ENCODE measurements at places on chromosomes 2 and 18. TPM values are rescaled to one million over a fixed set of nuclear protein-coding genes. Genes with fewer than 3 reads are reported as not detected.

GRCh38 chr2:36446294-36446693, 90.7 kb downstream of the CRIM1 start:
- H3K27ac ChIP-seq = no peak overlapping the region
- no peak for DNase-seq
- no peaks in the 10 kb centered on the region for H3K27me3 ChIP-seq
- H3K36me3 ChIP-seq = peaks cover 17% of the 10 kb centered on the region
- no peak overlapping the region for H3K4me3 ChIP-seq

- no peak overlapping the region for H3K4me3 ChIP-seq
- no peak for DNase-seq
- H3K27ac ChIP-seq = no peak overlapping the region
- no peaks in the 10 kb centered on the region for H3K36me3 ChIP-seq
- peaks cover 1% of the 10 kb centered on the region for H3K27me3 ChIP-seq
- no peaks in the 10 kb centered on the region for H3K4me1 ChIP-seq
These were observed 106.2 kb downstream of the TSHZ1 start for GRCh38 chr18:75316826-75317225.

The PJVK gene
- total RNA-seq = 3.2 TPM

GRCh38 chr18:52325997-52326396, 14.0 kb upstream of the DCC start:
- H3K4me3 ChIP-seq = no peak overlapping the region
- H3K4me1 ChIP-seq = no peaks in the 10 kb centered on the region
- H3K36me3 ChIP-seq = no peaks in the 10 kb centered on the region
- DNase-seq = no peak

- DNase-seq = no peak
- H3K36me3 ChIP-seq = no peaks in the 10 kb centered on the region
These were observed 13.2 kb upstream of the DES start for GRCh38 chr2:219404954-219405353.

The TRABD2A gene
- 56.3 TPM for total RNA-seq

- H3K36me3 ChIP-seq = peaks cover 12% of the 10 kb centered on the region
- no peaks in the 10 kb centered on the region for H3K27me3 ChIP-seq
- peaks cover 32% of the 10 kb centered on the region for H3K4me1 ChIP-seq
- H3K27ac ChIP-seq = no peak overlapping the region
- no peak overlapping the region for H3K4me3 ChIP-seq
These were observed 56.0 kb downstream of the KLF7 start for GRCh38 chr2:207109768-207110167.

DNA sequence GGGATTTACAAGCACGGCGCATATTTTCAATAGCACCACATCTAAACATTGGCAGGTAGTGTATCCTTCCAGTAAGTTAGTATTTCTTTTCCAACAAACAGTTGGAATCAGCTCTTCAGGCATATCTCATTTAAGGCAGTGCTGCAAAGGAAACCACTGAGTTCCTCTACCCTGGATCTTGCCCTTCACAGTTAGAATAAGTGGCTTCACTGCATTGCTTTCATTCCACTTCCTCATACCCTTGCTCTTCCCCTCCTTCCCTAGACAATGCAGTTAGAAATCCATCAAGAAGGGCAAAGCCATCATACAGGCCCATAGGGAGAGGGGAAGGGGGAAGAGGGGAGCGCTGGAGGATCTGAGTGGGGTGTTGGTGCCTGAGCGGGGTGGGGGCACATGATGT, 173.7 kb downstream of the FBXO15 start:
- no peak overlapping the region for H3K27ac ChIP-seq
- H3K27me3 ChIP-seq = peaks cover 6% of the 10 kb centered on the region
- H3K36me3 ChIP-seq = no peaks in the 10 kb centered on the region
- peaks cover 7% of the 10 kb centered on the region for H3K4me1 ChIP-seq
- no peak for DNase-seq

The ZNF516 gene
- total RNA-seq = 7.0 TPM

DNA sequence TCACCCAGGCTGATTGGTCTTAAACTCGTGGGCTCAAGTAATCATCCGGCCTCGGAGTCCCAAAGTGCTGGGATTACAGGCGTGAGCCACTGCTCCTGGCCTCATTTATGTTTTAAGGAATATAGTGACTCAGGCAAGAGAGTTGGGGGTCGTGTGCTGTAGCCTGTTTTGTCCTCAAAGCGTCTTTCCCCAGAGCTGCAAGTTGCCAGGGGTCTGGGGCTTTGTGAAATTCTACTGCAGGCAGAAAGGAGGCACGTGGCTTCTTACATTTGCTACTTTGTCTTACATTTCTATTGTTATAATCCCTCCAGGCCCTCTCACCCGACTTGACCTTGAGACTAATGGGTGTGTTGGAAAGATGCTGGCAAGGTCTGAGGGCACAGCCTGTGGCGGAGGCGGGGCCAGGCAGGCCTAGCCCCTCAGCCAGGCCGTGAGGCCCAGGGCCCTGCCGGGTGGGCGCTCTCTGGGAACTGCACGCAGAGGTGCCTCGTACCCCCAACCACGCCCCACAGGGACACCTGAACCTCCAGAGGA, 85.8 kb upstream of the NDUFV2 start:
- DNase-seq = no peak
- no peaks in the 10 kb centered on the region for H3K36me3 ChIP-seq
- H3K4me3 ChIP-seq = no peak overlapping the region
- peaks cover 3% of the 10 kb centered on the region for H3K27me3 ChIP-seq
- H3K27ac ChIP-seq = no peak overlapping the region

DNA sequence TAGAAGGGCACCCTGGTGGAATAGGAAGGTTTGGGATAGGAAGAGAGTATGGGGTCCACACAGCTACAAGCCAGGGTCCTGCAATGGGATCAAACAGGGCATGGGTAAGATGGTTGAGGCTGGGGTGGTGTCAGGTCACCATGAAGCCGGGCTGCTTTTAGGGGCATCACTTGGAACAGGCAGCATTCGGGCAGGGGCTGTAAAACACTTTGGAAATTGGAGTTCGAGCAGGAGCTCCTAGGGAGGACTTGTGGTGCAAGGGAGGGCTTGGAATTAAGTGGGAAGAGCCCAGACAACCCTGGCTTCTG, 47.1 kb upstream of the PLB1 start:
- no peaks in the 10 kb centered on the region for H3K27me3 ChIP-seq
- H3K4me3 ChIP-seq = no peak overlapping the region
- H3K27ac ChIP-seq = peak overlapping the region; percentile 51
- DNase-seq = no peak
- no peaks in the 10 kb centered on the region for H3K36me3 ChIP-seq

DNA sequence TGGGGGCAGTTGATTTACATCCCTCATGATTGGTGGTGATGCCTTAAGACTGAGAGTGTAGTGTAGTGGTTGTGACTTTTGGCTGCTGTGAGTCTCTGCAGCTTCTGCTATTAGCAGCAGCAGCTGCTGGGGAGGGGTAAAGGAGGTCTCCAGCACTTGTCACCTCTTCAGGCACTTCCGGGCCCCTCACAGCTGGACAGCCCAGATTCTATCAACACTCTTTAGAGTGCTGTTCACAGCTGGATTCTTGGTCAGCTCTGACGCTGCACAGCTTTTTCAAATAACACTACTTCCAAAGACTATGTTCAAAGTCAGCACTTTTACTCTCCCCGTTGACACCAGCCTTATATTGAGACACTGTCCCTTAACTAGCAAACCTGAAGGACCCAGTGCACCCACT, 396.0 kb downstream of the MEIS1 start:
- H3K27me3 ChIP-seq = no peaks in the 10 kb centered on the region
- no peak overlapping the region for H3K27ac ChIP-seq
- no peaks in the 10 kb centered on the region for H3K36me3 ChIP-seq
- H3K4me1 ChIP-seq = no peaks in the 10 kb centered on the region
- no peak overlapping the region for H3K4me3 ChIP-seq

The GPR35 gene
- 14.6 TPM for total RNA-seq

DNA sequence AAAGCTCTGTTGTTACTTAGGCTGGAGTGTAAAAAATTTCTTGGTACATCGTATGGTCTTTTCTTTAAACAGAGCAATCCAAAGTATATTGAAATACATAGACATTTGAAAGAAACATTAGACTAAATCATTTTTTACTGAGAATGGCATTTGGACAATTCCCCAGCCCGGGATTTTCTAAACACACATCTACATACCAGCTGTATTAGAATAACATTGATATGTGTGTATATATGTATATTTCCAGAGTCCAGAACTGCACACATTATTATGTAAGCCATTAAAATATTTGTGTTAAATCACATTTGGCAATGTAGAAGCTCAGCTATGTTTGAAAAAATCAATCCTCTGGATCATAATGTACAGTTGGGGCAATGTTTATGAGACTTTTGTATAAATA, 1853.6 kb upstream of the LRRTM1 start:
- H3K4me3 ChIP-seq = no peak overlapping the region
- no peaks in the 10 kb centered on the region for H3K4me1 ChIP-seq
- no peaks in the 10 kb centered on the region for H3K27me3 ChIP-seq
- no peak overlapping the region for H3K27ac ChIP-seq
- H3K36me3 ChIP-seq = no peaks in the 10 kb centered on the region

DNA sequence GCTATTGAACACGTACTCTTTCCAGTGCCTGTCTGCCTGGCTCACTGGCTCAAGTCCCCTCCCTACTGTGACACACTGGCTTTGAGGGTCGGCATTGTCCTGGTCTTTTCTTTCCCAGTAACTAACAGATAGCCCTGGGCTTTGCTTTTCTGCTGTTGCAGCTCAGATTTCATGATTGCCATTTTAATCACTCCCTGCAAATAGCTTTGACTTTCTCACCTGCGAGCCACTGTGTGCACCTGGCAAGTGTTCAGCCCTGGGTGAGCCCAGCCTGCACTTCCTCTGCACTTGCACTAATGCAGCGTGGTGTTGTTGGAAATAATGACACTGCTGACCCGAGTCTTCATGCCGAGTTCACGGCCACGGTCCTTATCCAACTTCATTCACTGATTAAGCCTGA, 52.9 kb downstream of the DCDC2C start:
- H3K36me3 ChIP-seq = no peaks in the 10 kb centered on the region
- H3K27me3 ChIP-seq = peaks cover 9% of the 10 kb centered on the region
- no peak for DNase-seq
- no peak overlapping the region for H3K4me3 ChIP-seq
- H3K4me1 ChIP-seq = no peaks in the 10 kb centered on the region

DNA sequence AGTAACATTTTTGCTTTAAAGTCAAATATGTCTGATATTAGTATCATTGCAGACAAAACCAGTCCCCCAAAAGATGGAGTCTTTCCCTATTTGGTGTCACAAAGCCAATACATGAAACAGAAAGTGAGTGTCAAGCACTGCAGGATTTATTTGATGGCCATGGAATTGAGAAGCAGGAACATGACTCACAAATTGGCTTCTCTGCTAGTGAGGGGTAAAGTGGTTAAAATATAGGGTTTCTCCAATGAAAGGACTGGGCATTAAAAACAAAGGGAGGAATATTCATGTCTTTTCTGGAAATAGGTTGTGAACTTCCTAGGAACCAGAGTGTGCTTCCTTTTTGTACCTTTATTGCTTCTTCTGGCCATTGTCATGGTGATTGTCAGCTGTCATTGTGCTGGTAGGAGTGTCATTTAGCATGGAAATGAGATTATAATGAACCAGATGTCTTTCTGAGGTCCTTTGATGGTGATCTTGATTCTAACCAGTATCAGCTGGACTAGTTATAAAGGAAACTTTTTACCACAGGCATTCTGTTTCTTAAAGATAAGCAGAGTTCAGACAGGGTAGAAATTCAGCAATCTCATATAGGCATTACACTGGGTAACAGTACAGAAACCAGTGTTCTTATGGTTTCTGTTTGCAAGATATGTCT, 4.1 kb downstream of the REG1B start:
- no peak for DNase-seq
- no peak overlapping the region for H3K27ac ChIP-seq
- H3K4me1 ChIP-seq = no peaks in the 10 kb centered on the region
- H3K27me3 ChIP-seq = no peaks in the 10 kb centered on the region

GRCh38 chr18:61865466-61866175, 27.2 kb downstream of the RNF152 start:
- DNase-seq = no peak
- no peaks in the 10 kb centered on the region for H3K36me3 ChIP-seq
- H3K27me3 ChIP-seq = peaks cover 3% of the 10 kb centered on the region

The IL18RAP gene
- 5.8 TPM for total RNA-seq

The TAF1B gene
- total RNA-seq = 22.4 TPM

DNA sequence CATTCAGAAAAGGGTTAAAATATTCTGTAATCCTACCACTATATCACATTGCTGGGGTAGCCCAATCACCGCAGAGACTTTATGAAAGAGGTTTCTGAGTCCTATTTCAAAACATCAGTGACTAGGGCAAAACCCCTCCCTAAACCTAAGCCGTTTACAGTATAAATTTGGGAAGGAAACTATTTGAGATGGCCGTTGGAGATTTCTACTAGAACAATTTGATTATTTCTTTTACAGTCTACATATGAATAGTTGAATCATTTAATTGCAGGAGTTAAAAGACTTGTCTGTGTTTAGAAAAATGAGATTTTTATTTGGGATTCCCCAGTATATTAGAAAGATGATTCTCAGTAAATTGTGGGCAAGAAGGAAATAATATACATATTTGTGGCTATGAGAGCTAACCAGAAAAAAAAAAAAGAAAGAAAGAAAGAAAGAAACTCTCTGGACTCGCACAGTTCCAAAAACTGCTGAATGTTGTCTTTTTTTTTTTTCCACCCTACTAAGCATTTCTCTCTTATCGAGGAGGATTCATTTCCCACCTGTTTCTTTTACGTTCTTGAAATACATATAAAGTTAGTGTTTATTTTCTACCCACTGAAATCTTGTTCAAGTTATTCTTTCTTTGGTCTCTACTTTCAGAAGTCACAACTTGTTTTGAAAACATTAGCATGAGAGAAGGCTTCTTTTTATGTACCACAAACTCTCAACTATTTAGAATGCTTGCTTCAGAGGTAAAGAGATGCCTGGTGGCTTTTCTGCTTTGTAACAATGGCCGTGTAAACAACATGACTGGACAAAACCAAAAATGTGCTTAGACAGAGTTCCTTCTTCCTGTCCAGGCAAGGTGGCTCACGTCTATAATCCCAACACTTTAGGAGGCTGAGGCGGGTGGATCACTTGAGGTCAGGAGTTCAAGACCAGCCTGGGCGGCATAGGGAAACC, 65.9 kb downstream of the BCL2 start:
- DNase-seq = no peak
- peaks cover 75% of the 10 kb centered on the region for H3K4me1 ChIP-seq
- no peaks in the 10 kb centered on the region for H3K27me3 ChIP-seq
- peak overlapping the region; percentile 79 for H3K27ac ChIP-seq

GRCh38 chr2:88006912-88007439, 9.4 kb downstream of the RNU2-63P start:
- H3K27ac ChIP-seq = no peak overlapping the region
- peaks cover 2% of the 10 kb centered on the region for H3K27me3 ChIP-seq
- no peak overlapping the region for H3K4me3 ChIP-seq
- no peak for DNase-seq
- no peaks in the 10 kb centered on the region for H3K36me3 ChIP-seq
- H3K4me1 ChIP-seq = peaks cover 2% of the 10 kb centered on the region

The LDLRAD4 gene
- 38.5 TPM for total RNA-seq

DNA sequence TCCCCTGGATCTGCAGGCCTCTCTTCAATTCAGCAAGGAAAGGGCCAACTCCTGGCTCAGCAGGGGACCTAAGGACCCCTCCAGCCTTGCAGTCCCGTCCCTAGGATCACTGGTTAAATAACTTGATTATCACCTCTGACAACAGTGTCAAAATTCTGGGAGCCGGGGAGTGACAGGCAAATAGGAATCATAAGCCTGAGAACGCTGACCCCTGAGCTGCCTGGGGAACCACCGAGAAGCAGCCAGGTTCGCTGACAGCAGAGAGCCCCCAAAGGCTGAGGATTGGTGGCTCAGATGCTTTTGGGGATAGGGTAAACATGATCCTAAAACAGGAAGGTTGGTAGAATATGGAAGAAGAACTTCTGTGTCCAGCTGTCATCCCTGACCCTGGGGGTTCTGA, 17.5 kb upstream of the TNS1 start:
- H3K27me3 ChIP-seq = no peaks in the 10 kb centered on the region
- H3K36me3 ChIP-seq = no peaks in the 10 kb centered on the region
- H3K4me1 ChIP-seq = no peaks in the 10 kb centered on the region
- no peak for DNase-seq
- H3K4me3 ChIP-seq = no peak overlapping the region
- H3K27ac ChIP-seq = no peak overlapping the region

The FER1L5 gene
- not detected for total RNA-seq

The TMEM198 gene
- total RNA-seq = 2.2 TPM

Measured in activated CD8-positive, alpha-beta T cell treated with anti-CD3 and anti-CD28 coated beads for 36 hours (primary cell).